ENCODE measurements at places on chromosomes 5 and 9.
A peak's percentile ranks its signal among the peaks of the same experiment; 100 is the strongest.

GRCh38 chr5:134517553-134517952 is 7.9 kb upstream of the JADE2 start:
- no peak for DNase-seq

- DNase-seq: peak; percentile 88
These were observed 530 bp downstream of the RAPGEF1 start for GRCh38 chr9:131739133-131739958.

DNA sequence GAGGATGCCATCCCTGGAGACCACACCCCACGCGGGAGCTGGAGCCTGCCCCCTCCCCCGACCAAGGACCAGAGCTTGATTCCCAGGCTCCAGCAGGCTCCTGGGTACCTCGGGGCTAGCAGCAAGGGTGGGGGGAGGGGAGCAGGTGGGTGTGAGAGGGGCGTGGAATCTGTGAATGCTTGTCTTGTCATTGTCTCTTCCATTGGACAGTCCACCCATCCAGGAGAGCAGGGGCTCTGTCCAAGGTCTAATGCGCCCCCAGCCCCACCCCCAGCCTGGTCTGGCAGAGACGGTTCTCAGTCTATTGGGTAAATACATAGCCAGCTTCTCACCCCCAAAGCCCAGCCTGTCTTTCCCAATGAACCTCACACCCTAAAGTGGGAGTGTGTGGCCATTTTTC is 22.8 kb downstream of the URM1 start:
- no peak for DNase-seq

- no peak for DNase-seq
These were observed 60.8 kb downstream of the MTMR12 start for GRCh38 chr5:32251871-32252458.

DNA sequence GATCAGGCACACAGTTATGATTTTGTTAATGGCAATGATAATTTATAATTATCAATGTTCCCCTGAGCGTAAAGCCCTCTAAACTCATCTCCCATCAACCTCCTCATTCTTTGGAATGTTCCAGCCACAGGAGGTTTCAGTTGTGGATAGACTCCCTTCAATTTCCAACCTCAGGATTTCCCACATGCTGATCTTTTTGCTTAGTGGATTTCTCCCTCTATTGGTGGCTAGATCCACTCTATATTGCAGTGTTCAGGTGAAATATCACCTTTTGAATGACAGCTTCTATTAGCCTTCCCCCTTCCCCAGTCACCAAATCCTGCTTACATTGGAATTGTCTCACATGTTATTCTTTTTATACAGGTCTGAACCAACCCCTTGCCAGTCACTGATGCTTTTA is 113.9 kb downstream of the CDH10 start:
- DNase-seq: no peak

- no peak for DNase-seq
These were observed 122.5 kb downstream of the MCTP1 start for GRCh38 chr5:95162231-95162992.

DNA sequence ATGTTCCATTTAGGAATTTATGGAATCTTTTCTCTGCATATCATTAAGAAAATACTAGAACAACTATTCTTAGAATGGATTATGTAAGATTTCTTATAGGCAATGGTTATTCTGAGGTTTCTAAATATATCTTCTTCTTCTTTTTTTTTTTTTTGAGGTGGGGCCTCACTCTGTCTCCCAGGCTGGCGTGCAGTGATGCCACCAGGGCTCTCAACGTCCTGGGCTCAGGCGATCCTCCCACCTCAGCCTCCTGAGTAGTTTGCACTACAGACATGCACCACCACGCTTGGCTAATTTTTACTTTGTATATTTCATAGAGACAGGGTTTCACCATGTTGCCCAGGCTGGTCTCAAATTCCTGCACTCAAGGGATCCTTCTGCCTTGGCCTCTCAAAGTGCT is 137.2 kb downstream of the SREK1 start:
- DNase-seq: peak; percentile 74

GRCh38 chr5:179533907-179534306 is 16.4 kb upstream of the RUFY1 start:
- no peak for DNase-seq

DNA sequence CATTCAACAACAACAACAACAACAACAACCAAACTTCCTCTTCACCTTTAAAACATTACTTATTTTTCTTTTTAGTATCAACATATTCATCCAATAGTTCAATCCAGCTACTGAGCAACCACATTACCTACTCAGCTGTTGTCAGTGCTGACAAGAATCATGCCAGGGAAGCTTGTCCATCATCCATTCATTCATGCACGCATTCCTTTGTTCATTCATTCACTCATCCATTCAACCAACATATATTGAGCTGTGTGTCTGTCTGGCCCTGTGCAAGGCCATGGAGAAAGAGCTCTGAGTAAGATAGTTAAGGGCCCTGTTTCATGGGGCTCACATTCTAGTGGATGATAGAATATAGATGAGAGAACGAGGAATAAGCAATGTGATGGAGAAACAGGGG is 80.2 kb upstream of the TBC1D2 start:
- no peak for DNase-seq

DNA sequence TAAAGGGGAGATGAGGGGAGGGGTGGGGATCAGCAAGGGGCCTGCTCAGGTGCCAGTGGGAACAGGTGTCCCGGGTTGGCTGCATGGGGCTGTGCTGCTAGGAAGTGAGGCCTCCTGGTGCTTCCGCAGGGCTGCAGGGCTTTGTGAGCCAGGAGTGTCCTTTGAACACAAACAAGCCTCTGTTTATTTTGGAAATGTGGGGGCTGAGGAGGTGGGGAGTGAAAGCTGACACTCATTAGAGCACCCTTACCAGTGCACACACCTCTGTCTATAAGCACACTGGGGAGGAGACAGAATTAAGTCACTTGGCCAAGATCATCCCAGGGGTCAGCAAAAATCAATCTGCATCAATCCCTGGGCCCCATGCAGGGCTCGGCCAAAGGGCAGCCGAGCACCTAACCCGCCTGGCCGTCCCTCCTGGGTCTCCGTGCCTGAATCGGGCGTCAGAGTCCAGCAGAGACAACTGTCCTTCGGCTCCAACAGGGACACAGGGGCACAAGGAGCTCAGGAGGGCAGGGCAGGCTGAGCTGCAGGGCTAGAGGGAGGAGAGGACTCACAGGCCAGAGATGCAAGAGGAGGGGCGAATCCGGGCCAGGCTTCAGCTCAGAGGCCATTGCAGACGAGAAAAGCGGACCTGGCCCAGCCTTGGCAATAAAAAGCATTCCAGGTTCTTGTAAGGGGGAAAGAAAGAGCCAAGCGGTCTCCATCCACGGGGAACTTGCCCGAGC is 99.8 kb downstream of the VAV2 start:
- no peak for DNase-seq

DNA sequence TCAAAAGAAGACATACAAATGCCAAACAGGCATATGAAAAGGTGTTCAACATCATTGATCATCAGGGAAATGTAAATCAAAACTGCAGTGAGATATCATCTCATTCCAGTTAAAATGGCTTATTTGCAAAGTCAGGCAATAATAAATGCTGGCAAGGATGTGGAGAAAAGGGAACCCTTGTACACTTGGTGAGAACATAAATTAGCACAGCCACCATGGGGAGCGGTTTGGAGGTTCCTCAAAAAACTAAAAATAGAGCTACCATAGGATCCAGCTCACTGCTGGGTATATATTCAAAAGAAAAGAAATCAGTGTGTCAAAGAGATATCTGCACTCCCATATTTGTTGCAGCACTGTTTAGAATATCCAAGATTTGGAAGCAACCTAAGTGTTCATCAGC is 50.3 kb downstream of the AP3S1 start:
- DNase-seq: peak; percentile 18

GRCh38 chr9:68567565-68567964 is 26.9 kb upstream of the TMEM252 start:
- DNase-seq: no peak

DNA sequence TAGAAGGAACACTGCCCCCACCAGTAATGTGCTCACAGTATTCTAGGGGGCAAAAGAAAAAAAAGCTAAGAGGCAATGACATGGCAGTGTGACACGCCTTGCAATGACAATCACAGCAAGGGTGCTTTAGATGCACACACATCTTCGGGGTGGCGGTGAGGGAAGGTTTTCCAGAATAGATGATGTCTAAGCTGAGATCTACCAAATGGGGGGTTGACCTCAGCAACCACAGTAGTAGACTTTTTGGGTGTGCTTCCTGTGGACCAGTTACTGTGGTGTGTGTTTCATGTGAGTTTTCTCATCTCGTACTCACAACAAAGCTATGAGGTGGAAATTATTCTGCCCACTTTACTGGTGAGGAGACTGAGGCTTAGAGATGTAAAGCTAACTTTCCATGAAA is 10.2 kb upstream of the IL12B start:
- DNase-seq: no peak

Measured in suppressor macrophage (primary cell).